EH (cell line): ENCODE measurements at places on chromosomes 11 and 22.

GRCh38 chr11:11143849-11144248, 209.2 kb downstream of the CSNK2A3 start:
- DNase-seq, result no peak

- DNase-seq, result no peak
Observed at GRCh38 chr11:1560649-1561251, 11.3 kb downstream of the DUSP8 start.

DNA sequence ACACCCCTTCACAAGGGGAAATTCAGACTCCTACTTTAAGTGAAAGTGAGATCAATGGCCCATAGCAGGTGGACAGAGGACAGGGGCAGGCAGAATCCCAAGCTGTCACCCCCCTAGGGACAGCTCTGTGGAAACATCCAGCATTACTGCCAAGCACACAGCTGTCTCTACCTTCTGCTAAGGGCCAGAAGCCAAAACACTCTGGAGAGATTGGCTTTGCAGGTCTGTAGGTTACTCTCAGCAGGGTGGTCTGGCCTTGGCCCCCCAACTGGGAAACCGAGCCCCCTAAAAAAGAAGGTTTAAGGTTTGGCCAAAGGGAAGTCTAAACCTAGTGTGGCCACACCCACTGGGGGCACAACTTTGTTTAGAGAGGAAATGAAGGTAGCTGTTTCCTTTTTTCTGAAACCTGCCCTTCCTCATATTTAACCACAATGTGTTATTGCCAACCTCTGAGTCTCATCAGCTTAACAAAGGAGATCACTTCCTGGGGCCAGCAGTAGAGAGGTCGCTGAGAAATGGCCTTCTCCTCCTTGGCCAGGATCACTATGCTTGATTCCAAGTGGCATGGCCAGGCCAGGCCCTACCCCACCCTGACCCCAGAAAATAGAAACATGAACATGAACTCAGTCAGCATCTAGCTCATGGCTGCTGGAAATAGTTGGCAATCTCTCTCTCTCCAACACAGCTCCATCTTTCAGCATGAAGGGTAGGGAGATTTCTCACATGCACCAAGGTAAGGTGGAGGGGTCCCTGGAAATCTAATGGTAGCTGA, 25.9 kb upstream of the SCARF2 start:
- DNase-seq, result no peak

DNA sequence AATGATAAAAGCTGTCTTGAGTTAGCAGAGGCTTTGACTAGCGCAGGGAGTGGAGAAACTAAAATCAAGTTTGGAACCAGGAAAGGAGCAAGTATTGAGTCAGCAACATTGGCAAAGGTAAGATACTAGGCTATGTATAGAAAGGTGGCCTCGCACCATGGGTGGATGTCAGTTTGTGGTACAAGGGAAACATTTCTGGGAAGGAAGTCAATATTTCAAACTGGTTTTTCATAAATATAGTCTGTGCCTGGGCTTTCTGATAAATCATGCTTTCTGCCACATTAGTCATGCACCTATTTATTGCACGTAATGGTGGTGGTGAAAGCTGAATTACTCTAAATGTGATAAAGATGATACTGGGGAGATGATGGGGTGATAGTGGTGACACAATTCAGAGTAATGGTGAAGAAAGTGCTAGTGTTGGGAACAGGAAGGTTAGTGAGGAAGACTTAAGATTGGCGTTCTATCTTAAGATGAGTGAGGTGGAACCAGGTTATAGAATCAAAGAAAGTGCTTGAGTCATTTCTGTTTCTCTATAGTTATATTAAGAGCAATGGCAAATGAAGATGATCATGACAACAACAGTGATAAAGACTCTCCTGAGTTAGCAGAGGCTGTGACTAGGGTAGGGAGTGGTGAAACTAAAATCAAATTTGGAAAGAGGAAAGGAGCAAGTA, 729.0 kb downstream of the FAM181B start:
- no peak for DNase-seq

DNA sequence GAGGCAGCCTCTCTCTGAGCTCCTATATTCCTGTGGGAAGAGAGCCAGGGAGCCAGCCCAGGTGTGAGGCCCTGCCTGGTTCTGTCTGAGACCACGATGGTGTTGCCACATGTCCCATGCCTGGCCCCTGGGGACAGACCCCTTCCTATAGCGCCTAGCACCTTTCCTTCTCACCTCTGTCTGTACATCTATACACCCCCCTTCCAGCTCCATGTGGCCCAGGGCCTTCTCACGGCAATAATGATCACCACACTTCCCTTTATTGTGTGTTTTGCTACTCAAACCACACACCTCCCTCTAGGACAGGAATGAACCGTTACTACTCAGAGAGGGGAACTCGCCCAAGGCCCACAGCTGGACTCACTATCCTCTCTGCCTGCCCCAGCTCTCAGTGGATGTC, 12.8 kb downstream of the CD82 start:
- DNase-seq, result no peak

- no peak for DNase-seq
Observed at GRCh38 chr22:35993048-35993714, 35.4 kb downstream of the RBFOX2 start.

- no peak for DNase-seq
Observed at GRCh38 chr11:61194981-61195695, 8.2 kb upstream of the PGA3 start.

GRCh38 chr11:128604723-128605122, 17.4 kb upstream of the ETS1 start:
- no peak for DNase-seq

DNA sequence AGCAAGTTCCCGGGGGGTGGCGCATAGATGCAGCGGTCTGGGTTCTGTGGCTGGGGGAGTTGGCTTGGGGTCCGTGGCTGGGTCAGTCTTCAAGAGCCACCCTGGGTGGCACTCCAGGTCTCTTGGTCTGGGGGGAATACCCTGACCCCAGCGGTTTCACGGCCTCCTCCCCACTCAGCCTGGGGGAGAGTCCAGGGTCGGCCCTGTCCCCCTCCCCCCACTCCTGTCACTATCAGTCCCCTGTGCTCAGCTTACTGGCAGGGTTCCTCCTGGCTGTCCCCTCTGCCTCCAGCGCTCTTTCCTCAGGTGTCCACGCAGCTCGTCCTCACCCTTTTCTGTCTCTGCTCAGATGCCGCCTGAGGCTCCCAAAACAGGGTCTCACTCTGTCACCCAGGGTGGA, 68.5 kb upstream of the PARVG start:
- DNase-seq, result no peak

- DNase-seq, result peak; percentile 86
Observed at GRCh38 chr11:5618807-5619206, 6.0 kb upstream of the TRIM34 start.

DNA sequence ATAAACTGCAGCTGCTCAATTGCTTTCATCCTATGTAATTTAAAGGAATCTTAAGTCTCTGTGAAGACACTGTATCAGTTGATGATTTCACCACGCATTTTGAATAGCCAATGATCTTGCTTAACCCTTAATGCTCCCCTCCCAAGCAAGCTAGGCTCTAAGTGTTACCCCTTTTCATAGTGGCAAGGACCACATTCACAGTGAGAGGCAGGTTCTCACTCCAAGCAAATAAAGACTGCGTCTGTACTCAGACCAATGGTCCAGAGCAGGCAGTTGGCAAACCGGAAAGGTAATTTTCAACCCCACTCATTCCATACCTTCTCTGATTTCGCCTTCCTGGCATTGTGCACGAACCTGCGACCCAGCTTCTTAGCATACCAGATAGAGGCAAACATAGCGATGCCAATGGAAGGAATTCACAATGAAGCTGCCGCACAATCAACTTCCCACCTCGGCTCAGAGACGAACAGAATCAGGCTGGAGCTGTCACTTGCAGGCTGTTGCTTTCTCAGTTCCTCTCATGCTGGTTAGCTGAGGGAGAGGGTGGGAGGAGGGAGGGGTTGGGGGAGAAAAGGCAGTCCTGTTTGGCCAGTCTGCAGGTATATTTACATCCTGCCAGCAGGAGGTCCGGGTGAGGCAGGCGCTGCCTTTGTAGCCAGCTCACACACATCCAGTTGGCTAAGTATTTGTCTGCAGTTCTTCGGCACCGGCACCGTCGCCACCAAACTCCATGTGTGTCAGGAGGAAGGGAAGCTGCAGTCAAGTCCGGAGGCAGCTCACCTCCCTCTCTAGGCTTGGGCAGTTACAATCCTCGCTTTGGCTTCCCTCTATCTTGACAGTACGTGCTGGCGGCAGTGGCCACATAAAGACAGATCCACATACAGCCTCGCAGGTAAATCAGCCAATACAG, 1151.2 kb upstream of the CCDC90B start:
- no peak for DNase-seq

GRCh38 chr11:38498721-38499120, 1900.7 kb upstream of the RAG2 start:
- DNase-seq, result no peak

DNA sequence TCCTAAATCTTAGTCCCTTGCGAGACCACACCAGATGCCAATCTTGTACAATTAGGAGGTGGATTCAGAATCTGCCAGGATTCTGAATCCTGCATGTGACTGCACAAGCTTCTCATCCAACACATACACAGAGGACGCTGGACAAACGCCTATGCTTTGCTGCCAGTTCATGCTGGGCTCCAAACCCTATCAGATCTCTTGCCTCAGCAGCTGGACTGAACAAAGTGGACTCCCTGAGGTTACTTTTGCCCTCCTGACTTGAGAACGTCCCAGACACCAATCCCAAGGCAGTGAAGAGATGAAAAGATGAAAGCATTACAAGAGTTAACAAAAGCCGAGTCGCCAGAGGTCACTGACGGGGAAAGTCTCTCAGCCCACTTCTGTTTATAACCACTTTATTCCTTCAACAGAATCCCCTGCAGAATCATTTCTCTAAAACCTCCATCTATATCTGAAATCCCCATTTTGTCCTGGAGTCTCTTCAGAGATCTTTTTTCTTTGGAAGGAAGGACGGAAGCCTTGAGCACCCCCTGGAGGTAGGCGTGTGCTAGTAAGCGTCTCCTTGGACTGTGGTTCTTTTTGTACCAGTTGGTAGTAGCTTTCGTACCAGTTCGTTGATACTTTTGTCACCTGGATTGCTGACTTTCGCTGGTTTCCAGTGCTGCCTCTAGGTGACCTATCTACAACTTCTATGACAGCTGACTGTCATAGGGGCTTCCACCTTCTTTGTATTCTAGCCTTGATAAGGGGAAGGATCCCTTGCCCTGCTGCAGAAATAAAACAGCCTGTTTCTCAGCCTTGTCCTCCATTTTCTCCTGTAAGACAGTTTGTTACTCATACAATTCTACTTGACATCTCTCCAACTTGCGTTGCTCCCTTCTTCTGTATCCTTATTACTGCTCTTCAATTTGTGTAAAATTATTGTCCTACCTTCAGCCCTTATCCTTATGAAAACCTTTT, 26.1 kb upstream of the EED start:
- DNase-seq, result peak; percentile 76

- peak; percentile 97 for DNase-seq
Observed at GRCh38 chr11:118415739-118416068, 14.3 kb downstream of the ATP5MG start.

GRCh38 chr11:70055444-70055843, 22.7 kb upstream of the ANO1 start:
- no peak for DNase-seq

DNA sequence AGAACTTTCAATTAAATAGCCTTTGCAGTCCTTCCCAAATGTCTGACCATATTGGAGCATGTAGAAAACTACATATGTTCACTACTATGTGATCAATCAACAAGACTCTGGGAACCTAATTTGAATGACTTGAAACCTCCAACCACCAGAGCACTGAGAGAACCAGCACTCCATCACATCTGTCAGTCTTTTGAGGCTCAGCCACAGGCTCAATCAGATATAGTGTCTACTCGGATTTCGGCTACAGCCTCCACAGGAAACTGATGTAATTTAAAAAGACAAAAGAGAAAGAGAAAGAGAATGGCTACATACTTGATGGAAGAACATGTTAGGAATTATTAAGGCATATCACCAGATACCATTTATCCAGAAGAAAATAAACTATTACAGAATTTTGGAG, 859.0 kb downstream of the FAM181B start:
- DNase-seq, result no peak

GRCh38 chr11:113261709-113262475, 52.5 kb upstream of the TTC12 start:
- DNase-seq, result peak; percentile 30

DNA sequence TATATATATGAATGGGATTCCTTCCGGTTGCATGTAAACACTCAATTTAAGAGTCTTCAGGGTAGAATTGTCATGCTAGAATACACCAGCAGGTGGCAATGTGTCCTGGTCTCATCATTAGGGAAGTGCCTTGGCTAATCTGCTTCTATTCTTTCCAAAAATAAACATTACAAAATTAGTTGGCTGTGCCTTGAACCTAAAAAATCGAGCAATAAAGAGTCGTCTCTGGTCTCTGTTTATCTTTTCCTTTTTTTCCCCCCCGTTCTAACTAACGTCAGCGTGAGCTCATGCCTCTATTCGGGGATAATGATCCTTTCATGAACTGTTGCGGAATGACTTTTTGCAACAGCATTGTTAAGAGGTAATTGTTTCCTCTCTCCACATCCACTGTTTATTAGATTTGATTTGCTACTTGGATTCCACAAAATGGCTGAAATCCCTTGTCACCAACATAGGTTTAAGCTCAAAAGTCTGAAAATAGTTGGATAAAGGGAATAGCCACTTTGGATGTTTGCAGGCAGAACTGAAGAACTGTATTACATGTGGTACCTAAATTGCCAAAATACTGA, 1.2 kb upstream of the ARHGEF12 start:
- peak; percentile 87 for DNase-seq

GRCh38 chr22:35930933-35931332, 97.7 kb downstream of the RBFOX2 start:
- DNase-seq, result peak; percentile 82

DNA sequence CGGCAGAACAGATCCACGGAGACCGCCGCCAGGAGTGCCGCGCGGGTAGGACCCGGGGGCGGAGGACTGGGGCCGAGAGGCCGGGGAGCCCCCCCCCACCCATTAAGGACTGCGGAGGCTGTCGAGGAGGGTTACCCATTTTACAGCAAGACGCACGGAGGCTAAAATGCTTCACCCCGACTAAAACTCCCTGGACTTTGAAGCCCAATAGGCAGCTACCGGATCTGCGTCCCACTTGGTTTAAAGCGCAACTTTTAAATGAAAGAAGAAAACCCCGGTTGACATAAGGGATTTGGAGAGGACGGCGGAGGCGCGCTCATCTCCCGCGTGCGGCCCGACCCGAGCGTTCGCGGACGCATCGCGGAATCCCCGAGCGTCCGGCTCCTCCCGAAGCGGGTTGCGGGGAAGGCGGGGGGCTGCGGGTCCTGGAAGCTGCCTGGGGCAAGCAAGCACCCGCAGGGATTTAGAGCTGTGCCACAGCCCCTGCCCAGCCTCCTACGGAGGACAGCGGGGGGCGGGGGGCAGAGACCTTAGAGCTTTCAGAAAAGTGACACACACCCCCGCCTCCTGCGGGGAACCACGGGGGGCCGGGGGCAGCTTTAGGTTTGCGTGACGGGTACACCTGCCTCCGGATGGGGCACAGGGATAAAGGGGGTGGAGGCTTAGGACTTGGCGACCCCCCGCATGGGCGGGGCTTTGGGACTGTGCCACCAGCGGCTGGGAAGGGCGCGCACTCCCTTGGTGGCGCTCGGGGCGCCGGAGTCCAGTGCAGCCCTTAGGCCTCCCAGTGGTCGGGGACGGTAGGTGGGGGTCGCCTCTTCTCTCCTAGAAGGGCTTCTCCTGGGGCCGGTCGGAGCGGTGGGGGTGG, 760 bp upstream of the CELSR1 start:
- DNase-seq, result peak; percentile 44
